ENCODE measurements at places on chromosomes 6 and 20. TPM values are rescaled to one million over a fixed set of nuclear protein-coding genes. Genes with fewer than 3 reads are reported as not detected.

- DNase-seq, result no peak
Measured at GRCh38 chr20:43820731-43821330, 93.8 kb upstream of the TOX2 start.

- DNase-seq, result no peak
Measured at GRCh38 chr20:62951143-62951895, 1.2 kb upstream of the SLC17A9 start.

AURKA gene
- 8.3 TPM for total RNA-seq

- peak; percentile 12 for DNase-seq
Measured at GRCh38 chr6:97215157-97215769, 67.8 kb downstream of the MMS22L start.

DNA sequence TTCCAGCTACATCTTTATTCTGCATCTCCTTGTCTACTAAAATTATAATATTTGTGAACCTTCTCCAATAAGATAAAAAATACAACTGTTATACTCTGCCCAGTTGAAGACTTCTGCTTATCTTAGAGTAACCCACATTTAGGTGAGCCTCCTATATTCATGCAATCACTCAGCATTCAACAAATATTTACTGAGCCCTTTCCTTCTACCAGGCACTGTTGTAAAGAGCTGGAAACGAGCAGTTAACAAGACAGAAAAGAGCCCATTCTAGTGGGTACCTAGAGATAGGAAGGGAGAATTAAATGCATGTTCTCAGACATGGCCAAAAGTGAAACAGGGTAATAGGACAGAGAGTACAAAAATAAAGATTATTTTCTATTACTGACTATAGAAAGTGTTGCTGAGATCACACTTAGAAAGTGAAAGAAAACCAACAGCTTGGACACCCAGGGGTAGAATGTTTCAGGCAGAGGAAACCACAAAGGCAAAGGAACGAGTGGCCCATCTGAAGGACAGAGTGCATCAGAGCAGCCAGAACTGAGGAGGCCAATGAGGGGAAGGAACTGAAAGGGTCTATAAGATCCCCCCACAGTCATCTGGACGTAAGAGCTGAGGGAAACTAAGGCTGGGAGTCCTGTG lies 50.8 kb upstream of the SMLR1 start:
- DNase-seq, result no peak

- DNase-seq, result peak; percentile 73
Measured at GRCh38 chr6:139370283-139370998, 4.0 kb downstream of the CITED2 start.

DEFB115 gene
- total RNA-seq, result not detected

DNA sequence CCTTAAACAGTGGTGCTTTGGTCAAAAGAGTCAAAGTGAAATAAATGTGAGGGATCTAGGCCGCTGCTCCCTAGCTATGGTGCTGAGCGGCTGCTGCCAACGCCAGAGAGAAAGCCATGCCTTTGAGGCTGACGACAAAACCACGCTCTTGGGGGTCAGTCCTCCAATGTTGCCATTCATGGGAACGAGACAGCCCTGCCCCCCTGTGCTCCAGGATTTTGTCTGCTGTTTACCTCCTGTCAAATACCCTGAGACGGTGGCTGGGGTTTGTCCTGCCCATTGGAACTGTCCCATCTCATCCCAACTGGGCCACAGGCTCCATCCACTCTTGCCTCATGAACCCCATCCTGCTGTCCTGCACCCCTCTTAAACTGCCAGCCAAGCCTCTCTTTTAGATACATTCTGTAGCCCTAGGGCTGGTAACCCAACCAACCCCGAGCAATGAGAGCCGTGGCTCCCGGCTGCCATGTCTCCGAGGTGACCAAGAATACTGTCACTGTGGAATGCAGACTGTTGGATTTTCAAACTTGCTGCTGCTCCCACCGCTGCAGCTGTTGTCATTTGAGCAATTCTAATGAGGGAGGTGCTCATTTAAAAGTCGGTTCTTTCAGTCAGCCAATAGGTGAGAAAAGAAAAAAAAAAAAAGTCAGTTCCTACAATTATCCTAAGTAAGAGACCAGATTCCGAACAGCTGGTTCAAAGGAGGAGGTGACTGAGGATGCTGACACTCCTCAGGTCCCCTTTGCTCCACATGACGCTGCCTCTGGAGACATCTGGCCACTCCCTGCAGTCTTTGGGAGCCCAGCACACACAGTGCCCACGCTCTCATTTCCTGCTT lies 73.1 kb upstream of the QKI start:
- DNase-seq, result no peak

DNA sequence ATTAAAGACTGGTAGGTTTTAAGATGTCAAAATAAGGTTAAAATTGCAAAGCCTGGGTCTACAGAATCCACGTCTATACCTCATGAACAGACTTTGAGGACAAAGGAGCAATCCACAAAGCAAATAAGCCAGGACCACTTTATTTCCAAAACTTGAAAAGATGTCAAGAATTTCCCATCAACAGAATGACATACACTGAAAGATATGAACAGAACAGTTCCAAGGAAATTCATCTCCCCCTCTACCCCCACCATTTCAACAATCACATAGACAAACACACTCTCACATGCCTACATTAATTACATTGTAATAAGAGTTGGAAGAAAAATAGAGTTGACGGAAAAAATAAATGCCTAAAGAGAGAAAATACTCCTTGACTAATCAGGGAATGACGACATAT lies 45.2 kb upstream of the NHSL1 start:
- DNase-seq, result no peak

- no peak for DNase-seq
Measured at GRCh38 chr6:169811521-169812256, 60.3 kb downstream of the ERMARD start.

DNA sequence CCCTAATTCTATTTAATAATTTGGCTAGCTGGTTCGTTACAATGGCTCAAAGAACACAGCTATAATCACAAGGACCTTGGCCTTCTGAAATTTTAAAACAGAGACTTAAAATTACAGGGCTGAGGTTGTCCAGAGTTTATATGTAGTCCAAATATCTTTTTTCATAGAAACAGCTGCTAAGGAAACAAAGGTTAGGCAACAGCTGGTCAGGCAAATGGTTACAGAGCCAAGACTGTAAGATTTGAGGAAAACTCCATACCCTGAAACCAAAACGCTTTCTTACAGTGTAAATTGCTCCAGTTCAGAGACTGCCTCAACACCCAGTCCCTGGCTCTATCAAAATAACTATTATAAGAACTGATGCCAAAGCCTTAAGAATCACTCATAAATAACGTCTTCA lies 9.7 kb upstream of the ARHGAP18 start:
- no peak for DNase-seq

OTOR gene
- not detected for total RNA-seq

GRCh38 chr6:16760516-16761470 lies at the start of gene ATXN1:
TSS of gene ATXN1 (minus strand) at chr6:16761460.
- peak; percentile 37 for DNase-seq

CST7 gene
- total RNA-seq, result not detected

DNA sequence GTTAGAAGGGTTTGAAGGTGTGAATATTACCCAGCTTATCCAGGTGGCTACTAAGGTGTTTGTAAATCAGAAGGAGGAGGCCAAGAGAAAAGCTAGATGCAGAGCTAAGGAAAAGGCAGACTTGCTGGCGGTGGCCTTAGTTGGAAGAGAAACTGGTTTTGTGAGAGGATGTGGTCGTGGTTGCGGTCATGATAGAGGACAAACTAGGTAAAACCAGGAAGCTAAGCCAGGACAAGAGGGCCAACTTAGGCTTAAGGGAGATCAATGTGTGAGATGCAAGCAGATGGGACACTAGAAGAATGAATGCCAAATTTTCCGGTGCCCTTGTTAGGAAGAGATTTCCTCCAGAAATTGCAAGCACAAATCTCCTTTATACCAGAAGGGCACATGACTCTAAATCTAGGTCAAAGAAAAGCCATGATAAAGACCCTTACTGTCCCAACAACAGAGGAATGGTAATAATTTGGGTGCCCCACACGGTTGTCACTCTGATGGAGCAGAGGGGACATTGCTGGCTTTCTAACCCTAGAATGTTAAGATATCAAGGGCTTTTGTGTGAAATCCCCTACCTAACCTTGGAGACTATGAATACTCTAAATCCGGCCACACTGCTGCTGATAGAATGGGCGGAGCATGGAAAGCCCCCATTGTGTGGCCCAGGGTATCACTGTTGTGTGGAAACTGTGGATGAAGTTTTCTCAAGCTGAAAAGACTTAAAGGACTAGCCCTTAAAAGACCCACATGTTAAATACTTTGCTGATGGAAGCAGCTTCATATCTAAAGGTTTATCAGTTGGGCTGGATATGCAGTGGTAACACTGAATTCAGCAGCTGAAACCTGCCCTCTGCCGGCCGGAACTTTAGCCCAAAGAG lies 7.8 kb downstream of the IL22RA2 start:
- DNase-seq, result no peak

GRCh38 chr6:18395177-18395855 lies 8.2 kb downstream of the RNF144B start:
- no peak for DNase-seq

GRCh38 chr6:134849920-134850447 lies 99.9 kb downstream of the ALDH8A1 start:
- DNase-seq, result no peak

DNA sequence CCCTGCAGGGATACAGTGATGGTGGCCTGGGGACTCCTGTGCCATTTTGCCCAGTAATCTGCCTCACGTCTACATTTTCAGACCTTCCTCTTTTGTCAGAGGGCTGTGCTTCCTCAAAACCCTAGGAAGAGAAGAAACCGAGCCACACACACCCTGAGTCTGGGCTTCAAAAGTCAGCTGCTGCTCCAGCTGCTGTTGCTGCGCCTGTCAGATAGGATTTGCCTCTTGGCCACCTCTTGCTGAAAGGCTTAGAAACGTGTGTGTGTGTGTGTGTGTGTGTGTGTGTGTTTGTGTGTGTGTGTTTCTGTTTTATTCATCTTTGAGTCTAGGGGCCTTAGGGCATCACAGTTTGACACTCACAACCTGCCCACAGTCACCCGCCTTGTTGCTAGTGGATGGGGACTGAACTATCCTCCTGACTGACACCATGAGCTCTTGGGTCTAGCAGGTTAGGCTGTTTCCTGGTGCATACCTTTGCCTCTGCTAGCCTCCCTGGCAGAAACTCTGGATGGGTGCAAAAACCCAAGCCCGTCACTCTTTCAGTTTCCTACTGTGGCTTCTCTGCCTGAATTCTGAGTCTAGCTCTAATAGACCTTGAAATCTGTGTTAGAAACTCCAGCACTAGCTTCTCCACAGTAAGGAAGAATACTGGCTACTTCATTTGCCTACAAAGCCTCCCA lies 94.9 kb upstream of the CEP85L start:
- no peak for DNase-seq

LAMA2 gene
- total RNA-seq, result 30.8 TPM

JAG1 gene
- 50.8 TPM for total RNA-seq

RAD21L1 gene
- total RNA-seq, result not detected

GRCh38 chr6:168627506-168628175 lies 186.7 kb downstream of the SMOC2 start:
- no peak for DNase-seq

DNA sequence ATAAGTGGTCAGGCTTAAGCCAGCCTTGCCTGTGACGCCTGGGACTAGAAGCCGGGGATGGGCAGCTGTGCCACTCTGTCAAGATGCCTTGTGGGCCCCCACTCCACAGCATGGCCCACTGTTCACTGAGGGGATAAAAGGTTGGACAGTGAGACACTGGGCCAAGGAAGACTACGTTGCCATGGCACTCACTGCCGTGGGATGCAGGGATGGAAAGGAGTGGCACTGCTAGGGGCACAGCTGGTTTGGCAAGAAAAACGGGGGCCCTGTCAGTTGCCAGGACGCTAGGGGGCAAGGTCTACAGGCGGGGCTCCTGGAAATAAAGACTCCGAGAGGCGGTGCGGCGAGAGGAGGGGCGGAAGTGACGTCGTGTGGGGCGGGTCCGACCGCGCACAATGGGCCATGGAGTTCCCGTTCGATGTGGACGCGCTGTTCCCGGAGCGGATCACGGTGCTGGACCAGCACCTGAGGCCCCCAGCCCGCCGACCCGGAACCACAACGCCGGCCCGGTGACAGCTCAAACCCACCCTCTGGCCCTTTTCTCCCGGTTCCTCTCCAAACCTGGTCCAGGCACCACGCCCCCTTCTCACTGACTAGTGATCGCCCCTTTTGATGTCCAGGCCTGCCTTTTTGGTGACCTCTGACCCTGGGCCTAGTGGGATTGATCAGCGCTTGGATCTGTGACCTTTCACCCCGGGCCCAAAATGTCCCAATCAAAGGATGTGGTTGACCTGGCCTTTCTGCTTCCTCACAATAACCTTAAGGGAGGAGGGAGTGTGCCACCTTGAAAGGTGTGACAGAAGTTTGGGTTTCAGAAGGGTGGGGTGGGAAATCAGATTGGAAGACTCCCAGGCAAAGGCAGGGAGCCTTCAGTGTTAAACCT lies at the start of gene ATAT1:
TSS of gene ATAT1 (plus strand) at position 391 of the 883 bp plus-strand sequence.
- DNase-seq, result peak; percentile 95

GRCh38 chr6:83758533-83758932 lies 49.6 kb upstream of the SNAP91 start:
- DNase-seq, result no peak

Measured in cerebellum (tissue), 4 donors.